ENCODE measurements at places on chromosomes 4 and X.

DNA sequence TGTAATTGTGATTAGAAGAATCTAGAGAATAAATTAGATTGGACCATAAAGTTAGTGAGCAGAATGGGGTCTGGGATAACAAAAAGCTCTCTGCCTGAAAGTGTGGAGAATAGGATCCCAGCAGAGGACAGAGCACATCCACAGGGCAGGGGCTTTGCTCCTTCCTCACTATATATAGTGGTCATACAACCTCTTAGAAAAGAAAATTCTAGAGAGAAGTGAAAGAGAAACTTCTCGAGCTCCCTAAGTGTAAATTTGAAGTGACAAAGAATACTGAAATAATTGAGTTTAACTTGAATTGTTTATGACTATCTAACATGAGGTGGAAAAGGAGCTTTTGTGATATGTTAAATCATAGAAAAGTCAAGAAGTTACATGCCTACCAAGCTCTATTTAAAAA, 14.9 kb downstream of the ADAM29 start:
- no peak for DNase-seq

DNA sequence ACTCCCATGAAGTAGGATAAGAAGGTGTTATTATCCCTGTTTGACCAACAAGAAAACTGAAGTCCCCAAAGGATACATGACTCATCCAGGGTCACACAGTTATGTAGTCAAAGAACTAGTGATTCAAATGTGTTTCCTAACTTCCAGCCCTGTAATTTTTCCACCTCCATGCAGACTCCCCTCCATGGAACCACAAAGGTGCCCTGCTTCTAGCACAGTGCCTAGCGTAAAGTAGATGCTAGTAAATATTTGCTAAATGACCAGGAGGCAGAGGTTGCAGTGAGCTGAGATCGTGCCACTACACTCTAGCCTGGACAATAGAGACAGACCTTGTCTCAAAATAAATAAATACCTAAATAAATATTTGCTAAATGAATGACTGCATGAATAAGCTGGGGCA, 55.8 kb downstream of the FRMPD3 start:
- no peak for DNase-seq

DNA sequence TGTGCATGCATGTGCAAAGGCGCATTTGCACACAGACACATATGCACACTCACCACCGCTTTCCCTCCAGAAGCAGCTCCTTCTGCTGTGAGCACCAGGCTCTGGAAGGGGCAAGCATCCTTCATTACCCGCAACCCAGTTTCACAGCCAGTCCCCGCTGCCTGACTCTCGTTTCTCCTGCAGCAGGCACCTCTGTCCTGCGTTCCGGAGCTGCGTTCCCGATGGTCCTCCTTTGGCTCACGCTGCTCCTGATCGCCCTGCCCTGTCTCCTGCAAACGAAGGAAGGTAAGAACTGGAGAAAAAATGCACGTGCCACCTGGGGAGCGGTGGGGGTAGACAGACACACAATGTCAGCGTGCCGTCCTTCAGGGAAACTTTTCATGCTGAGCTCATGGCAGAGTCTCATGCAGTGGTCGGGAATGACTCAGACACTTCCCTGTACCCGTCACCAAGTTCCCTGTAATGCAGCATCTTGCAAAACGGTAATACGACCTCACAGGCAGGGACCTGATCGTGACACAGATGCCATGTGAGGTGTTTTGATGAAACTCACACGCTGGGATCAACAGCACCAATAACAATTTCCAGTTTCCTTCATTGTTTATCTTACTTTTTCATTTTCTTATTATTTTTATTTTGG, 5.1 kb downstream of the IL3RA start:
- no peak for DNase-seq

DNA sequence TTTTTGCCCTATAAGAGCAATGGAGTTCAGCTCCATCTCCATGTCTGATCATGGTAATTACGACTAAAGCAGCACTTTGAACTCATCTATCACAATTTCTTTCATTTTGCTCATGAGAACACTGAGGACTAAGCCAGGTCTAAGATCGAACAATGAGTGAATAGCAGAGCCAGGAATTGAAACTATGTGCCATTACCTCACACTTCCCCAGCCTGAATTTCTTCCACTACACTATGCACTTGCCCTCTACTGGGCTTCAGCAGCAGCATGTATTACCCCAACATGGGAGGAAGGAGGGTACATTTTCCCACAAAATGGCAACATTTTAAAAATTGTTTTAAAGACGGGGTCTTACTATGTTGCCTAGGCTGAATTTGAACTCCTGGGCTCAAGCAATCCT, 274.7 kb upstream of the FGF13 start:
- DNase-seq: no peak

- no peak for DNase-seq
These were observed 360.5 kb downstream of the ZNF674 start for GRCh38 chrX:46184749-46185148.

DNA sequence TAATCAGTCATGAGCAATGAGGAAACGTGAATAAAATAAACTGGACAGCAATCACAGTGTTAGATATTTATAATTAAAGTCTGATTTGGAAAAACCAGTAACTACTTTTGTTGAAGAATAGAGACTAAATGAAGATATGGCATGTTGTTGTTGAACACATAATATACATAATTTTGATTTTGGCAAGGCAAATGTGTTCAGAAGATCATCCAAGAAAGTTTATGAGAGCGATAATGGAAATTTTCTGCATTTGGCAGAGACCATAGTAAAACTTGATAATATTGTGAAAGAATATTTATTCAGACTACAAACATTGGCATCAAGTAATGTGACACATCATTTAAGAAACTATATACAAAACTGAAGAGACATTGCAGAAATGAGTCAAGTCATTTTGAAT, 620.7 kb downstream of the TMA16 start:
- no peak for DNase-seq

DNA sequence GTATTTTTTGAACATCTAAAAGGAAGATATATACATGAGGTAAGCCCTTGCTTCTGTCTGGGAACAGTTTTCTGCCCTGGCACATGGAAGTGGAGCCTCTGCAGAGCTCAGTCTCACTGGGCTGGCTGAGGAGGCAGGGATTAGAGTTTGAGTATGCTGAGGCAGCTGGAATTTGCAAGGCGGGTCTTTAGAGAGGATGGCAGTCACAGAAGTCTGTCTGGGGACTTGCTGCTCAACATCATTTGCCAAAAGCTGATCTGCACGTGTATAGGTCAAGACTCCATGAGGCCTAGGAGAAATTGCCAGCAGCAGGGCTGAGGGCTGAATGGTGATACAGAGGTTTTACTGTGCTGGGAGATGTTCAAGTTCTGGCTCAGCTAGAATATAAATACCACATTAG, 163.6 kb upstream of the ANK2 start:
- no peak for DNase-seq

DNA sequence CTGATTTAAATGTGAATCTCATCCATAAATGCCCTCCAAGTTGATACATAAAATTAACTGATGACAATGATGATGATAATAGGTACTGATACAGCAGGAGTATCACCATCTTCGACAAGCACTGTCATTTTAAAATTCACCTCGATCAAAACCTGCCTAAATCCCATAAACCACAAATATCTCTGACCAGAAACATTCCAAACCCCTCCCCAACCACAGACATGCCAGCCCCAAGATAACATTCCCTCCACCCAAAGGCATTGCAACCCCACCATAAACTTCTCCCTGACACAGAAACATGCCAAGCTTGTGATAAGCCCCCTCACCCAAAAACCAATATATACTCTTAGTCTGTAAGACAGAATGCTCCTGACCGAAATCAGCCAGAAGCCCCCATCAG, 63.7 kb upstream of the WDFY3 start:
- no peak for DNase-seq

GRCh38 chrX:130498653-130499274, 97.0 kb downstream of the RBMX2 start:
- DNase-seq: no peak

DNA sequence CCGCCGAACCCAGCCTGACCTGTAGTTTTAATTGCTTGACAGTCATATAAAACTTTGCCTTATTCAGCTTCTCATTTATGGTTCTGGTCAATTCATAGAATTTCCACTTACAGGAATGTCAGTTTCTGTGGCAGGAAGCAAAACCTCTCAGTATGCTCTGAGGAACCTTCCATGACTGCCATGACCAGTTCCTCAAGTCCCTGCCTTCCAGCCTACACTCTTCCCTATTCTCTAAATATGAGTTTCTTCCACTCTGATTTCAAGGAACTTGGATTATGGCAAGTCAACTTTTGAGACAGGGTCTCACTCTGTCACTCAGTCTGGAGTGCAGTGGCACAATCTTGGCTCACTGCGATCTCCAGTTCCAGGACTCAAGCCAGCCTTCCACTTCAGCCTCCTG, 26.0 kb upstream of the NSUN7 start:
- DNase-seq: no peak

DNA sequence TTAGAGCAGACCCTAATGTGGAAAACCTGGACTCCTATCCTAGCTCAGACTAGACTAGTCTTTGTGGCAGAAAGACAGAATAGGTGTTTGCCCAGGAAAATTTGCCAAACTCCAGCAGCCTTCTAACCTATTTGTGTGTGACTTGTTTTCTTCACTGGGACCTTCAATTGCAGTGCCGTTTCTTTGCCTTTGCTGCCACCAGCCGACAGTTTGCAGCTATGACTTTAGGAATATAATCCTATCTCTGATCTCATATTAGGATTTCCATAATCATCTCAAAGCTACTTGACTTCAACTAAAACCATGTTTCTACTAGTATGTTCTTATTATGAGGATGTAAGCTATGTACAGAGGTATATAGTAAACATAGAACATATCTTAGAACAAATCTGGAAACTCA, 60.2 kb upstream of the PGAM4 start:
- no peak for DNase-seq

DNA sequence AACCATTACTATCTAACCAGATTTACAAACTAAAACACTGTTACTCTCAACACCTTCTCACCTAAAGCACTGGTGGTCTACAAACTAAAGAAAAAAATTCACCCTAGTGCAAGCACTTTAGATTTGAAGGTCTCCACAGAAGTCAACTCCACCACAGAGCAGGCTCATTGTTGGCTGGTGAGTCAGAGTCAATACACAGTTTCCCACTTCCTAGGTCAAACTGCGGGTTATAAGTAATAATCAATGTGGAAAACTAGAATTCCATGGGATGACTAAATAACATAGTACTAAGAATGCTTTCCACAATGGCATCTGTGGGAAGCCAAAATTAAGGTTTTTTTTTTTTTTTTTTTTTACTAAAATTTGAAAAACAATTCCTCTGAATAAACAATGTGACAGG, 191.8 kb downstream of the PDGFC start:
- DNase-seq: no peak

DNA sequence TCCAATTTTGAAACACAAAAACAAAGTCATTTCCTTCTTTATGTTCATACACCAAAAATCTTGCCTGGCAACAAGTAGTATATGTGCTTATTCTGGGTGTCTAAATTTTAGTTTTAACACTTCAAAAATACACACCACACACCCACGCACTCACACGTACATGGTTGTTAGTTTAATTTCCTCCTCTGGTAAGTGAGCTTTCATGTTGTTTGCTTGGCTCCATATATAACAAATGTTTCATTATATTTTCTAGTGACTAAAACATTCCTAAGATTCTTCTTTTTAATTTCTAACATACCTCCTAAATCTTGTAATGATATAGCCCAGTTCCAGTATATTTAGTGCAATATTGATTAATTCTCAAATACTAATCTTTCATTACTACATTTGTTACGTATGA, 80.9 kb downstream of the PRDM5 start:
- DNase-seq: no peak

GRCh38 chr4:134027931-134028330, 173.7 kb downstream of the PABPC4L start:
- no peak for DNase-seq

- DNase-seq: no peak
These were observed 104.1 kb upstream of the DDIT4L start for GRCh38 chr4:100294356-100294755.

DNA sequence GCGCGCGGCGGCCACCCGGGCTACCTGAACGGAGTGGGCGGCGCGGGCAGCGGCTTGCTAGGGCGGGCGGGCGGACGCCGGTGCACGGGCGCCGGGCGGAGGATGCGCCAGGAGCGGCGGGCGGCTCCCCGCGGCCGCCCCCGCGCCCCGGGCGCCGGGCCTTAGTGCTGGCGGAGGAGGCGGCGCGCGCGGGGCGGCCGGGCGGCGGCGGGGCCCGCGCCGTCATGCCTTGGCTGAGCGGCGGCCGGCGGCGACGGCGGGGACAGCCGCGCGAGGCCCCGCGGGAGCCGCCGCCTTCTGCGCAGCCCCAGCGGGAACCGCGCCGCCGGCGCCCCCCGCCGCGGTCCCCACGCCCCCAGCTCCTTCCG, 48.2 kb downstream of the CLDN34 start:
- DNase-seq: no peak

DNA sequence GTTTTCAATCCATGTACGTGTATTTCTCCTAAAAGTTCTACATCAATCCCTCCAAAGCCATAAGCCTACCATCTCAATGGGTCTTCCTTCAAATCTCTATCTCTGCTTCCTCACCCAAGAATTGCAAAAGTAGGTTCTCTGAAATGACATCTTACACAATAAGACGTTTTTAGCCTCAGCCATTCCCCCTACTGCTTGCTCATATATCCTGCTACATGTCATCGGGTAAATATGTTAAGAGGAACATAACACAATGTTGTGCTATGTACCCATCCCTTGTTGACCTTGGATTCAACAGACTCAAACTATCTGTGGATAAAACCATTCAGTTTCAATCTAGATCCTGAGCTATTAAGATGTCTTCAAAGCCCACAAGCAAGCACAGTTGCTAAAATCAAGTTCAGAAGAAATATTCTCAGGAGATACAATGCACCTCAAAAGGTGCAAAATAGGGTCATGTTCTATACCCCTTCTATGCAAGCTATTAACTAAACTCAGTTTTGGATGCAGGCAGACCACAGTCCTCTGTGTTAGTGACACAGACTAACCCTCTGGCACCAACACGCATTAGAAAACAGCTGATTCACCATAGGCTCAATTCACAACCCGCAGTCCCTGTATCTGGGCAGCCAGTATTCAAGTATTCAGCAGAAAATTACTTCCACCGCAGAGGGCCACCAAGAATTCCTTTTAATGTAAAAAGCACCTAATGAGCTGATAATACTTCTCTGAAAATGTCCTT, 56.8 kb downstream of the CD99L2 start:
- no peak for DNase-seq

- no peak for DNase-seq
These were observed 51.6 kb upstream of the HTR2C start for GRCh38 chrX:114532111-114532805.

GRCh38 chrX:134173541-134174272, 63.3 kb upstream of the CCDC160 start:
- DNase-seq: no peak

Measured in hematopoietic multipotent progenitor cell (in vitro differentiated cells).